Right ventricle myocardium inferior (tissue), 1 donor: ENCODE measurements at places on chromosomes 7 and 10.

GRCh38 chr7:116224492-116225098 lies 14.3 kb downstream of the TES start:
- no peak for DNase-seq

DNA sequence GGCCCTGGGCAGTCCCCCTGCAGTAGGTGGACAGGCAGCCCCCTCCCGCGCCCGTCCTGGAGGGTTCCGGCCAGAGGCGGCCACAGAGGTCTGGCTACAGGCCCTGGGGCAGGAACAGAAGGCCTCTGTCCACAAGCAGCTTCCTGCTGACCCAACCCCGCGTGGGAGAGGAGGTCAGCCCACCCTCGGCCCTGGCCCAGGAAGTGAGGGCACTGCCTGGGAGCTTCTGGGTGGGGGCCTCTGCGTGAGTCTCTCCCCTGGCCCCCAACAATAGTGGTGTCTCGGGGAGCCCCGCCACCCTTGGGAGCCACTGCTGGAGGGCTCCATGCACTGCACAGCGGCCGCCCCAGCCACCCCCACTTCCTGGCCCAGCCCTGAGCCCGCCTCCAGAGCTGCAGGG lies 4.7 kb downstream of the MICALL2 start:
- no peak for DNase-seq

- DNase-seq: peak; percentile 67
Measured at GRCh38 chr7:431658-432111, 88.0 kb downstream of the PDGFA start.

- no peak for DNase-seq
Measured at GRCh38 chr7:23709081-23709750, 803 bp upstream of the STK31 start.

- DNase-seq: no peak
Measured at GRCh38 chr10:108490944-108491343, 1326.4 kb upstream of the SORCS1 start.

- no peak for DNase-seq
Measured at GRCh38 chr10:9786101-9786500, 1231.6 kb upstream of the CELF2 start.

GRCh38 chr10:96270571-96270970 lies 798 bp downstream of the BLNK start:
- no peak for DNase-seq

DNA sequence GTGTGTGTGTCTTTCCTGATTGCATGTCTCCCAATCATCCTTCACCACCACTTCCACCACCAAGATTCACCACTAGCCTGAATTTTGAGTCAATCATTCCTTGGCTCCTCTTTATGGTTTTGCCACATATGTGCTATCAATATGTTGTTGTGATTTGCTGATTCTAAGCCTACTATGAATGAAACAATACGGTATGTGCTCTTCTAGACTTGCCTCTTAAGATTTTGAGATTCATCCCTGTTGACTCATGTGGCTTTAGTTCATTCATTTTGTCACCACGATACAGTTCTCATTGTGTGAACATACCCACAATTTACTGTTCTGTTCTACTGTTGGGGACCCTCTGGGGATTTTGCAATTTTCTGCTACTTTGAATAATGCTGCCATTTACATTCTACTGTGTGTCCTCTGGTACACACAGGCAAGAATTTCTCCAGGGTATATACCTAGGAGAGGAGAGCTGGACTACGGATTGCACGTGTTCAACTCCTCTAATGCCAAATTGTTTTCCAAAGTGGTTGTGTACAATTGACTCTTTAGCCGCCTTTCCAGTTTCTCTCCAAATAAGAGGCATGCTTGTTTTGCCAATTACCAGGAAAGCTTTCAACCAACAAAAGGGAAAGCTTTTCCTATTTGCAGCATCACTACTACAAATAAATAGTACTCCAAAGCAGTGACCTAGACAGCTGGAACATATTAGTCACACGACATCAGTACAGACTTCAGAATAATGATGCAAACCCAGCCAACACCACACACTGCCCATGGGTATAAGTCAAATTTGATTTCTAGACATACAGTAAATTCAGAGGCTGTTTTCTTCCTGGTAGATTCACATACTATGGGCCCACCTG lies 30.0 kb downstream of the SGMS1 start:
- no peak for DNase-seq

DNA sequence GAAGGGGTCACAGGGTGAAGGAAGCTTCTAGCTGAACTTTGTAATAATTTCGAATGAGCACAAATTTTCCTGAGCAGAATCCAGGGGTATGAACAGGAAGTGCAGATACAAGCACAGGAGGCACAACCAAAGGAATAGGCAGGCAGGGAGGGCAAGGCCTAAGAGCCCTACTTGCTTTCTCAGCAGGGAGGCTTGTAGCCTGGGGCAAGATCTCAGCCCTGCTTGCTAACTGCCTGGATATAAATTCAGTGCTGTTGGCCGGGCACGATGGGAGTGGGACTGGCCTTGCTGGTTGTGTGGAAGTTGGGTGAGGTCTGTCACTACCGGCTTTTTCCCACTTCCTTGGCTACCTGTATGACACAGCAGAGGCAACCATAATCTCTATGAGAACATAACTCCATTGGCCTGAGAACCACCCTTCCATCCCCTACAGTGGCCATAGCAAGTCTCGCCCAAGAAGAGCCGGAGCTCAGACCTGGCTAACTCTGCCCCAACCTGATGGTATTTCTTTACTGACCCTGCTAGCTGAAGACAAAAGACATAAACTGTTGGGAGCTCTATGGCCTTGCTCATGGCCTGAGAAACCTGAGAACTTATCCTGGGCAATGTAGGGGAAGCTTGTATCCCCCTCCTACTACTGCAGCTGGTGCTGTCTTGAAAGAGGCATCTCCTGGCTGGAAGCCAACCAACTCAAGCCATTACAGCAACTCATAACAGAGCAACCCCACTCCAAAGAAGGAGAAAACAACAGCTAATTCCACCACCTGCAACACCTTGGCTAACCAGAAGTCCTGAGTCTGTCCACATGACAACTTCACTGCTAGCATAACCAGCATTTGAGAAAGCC lies 27.6 kb downstream of the CLDN12 start:
- DNase-seq: no peak

DNA sequence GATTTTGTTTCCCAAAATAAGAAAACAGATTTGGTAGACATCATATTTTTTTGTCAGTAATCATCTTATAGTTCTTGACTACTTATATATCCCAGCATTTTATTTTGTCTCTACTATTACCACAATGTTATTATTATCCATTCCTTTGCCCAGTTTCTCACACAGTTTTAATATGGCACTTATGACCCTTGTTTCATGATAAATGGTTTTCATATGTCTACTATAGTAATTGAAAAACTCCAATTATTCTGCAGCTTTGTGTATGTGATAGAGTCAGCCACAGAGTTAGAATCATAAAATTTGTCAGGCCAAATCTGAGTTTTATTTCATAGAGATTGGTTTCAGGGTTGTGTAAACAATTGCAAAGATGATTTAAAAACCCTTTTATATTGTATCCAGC lies 203.9 kb downstream of the MALRD1 start:
- no peak for DNase-seq

DNA sequence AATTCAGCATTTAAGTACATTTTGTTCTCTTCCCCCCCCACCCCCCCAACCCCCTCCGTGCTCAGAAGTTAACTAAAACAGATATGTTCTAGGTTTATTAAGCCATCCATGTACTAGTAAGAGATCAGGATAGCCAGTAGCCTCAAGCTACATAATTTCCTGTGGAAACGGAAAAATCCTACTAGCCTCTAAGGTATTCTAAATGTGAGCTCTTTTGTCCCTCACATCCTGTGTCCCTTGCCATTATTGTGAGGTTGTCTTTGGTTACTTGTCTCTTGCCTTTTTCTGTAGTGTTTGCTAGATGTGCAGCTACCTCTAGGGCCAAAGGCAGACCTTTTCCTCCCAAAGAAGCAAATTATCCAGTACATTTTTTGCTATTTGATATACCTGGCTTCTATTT lies 92.1 kb downstream of the BTRC start:
- DNase-seq: no peak

DNA sequence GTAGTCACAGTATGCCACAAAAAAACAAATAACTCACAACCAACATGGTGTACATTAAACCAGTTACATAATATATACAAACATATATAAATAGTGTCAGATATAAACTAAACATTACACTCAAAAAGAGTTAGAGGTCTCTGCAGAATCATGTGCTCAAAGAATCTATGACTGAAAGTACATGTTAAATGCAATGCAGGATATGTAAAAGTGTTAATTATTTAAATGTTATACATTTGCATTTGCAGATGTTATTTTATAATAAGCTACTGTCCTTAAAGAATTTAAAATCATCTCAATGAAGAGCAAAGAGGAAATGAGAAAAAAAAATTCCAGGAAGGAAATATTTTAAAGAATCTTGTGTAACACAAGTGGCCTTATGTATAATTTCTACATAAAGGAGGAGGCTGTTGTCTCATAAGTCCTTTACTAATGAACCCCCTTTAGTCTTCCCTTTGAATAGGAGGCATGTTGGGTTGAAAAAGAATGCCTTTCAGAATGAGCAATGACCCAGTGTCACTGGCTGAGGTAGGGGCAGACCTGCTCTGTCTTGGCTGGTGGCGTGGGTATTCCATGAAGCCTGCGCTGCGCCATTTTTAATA lies 148.9 kb downstream of the ITGA8 start:
- no peak for DNase-seq
